ENCODE measurements at places on chromosomes 3 and 15. TPM values are rescaled to one million over a fixed set of nuclear protein-coding genes. Genes with fewer than 3 reads are reported as not detected.
A peak's percentile ranks its signal among the peaks of the same experiment; 100 is the strongest.

Gene PATL2
- not detected for total RNA-seq

Gene SHF
- 1.8 TPM for total RNA-seq

Gene EPHB3
- 0.83 TPM for total RNA-seq

DNA sequence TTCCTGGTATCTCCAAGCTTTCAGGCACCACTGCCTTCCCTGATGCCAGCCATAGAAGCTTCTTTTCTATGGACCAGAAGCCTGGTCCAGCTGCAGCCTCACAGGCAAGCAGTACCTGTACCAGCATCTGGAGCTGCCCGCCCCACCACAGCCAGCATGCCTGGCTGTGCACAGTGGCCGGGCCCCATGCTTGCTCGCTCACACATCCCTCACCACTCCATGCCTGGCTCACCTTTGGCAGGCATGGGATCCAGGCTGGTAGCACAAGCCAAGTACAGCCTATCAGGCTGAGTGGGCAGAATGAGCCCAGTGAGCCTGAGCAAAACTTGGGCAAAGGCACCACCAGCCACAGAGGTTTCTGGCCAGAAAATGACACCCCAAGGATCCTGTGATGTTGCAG lies 93.4 kb downstream of the TPRA1 start:
- DNase-seq = no peak

GRCh38 chr15:99674279-99674678 lies 59.0 kb downstream of the LYSMD4 start:
- no peak for DNase-seq

- peak; percentile 40 for DNase-seq
Measured at GRCh38 chr15:69081310-69082004, 67.0 kb downstream of the NOX5 start.

DNA sequence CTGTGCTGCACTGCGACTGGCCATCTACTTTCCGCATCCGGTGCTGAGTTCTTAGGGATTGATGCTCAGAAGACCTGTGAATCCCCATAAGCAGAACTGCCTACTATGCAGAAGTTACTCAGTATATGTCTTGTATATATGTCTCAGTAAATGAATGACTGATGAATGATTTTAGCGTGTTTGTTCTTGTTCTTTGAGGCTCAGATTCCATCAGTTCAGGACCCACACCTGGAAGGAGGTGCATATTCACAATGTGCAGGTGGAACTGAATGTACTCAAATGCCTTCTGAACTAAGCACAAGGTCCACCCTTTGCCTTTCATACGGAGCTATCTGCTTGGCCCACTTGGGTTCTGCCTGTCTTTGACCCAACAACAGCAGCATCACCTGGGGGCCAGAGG lies 19.8 kb downstream of the TNFAIP8L3 start:
- no peak for DNase-seq

- DNase-seq = no peak
Measured at GRCh38 chr3:160108362-160108761, 116.9 kb upstream of the C3orf80 start.
